ENCODE measurements at places on chromosomes 4 and X.

GRCh38 chr4:87853108-87853507 is 20.3 kb downstream of the MEPE start:
- no peaks in the 10 kb centered on the region for H3K36me3 ChIP-seq
- peaks cover 8% of the 10 kb centered on the region for H3K4me1 ChIP-seq
- H3K27me3 ChIP-seq: peaks cover 8% of the 10 kb centered on the region
- H3K4me3 ChIP-seq: no peak overlapping the region
- DNase-seq: no peak

- H3K27ac ChIP-seq: no peak overlapping the region
- H3K27me3 ChIP-seq: no peaks in the 10 kb centered on the region
- H3K4me3 ChIP-seq: no peak overlapping the region
- no peaks in the 10 kb centered on the region for H3K4me1 ChIP-seq
- DNase-seq: no peak
- no peaks in the 10 kb centered on the region for H3K36me3 ChIP-seq
Measured at GRCh38 chrX:35362866-35363265, 420.3 kb downstream of the FAM47B start.

- H3K27me3 ChIP-seq: no peaks in the 10 kb centered on the region
- H3K4me3 ChIP-seq: no peak overlapping the region
- no peaks in the 10 kb centered on the region for H3K36me3 ChIP-seq
- no peak overlapping the region for H3K27ac ChIP-seq
- DNase-seq: no peak
Measured at GRCh38 chrX:28351801-28352200, 235.4 kb upstream of the IL1RAPL1 start.

DNA sequence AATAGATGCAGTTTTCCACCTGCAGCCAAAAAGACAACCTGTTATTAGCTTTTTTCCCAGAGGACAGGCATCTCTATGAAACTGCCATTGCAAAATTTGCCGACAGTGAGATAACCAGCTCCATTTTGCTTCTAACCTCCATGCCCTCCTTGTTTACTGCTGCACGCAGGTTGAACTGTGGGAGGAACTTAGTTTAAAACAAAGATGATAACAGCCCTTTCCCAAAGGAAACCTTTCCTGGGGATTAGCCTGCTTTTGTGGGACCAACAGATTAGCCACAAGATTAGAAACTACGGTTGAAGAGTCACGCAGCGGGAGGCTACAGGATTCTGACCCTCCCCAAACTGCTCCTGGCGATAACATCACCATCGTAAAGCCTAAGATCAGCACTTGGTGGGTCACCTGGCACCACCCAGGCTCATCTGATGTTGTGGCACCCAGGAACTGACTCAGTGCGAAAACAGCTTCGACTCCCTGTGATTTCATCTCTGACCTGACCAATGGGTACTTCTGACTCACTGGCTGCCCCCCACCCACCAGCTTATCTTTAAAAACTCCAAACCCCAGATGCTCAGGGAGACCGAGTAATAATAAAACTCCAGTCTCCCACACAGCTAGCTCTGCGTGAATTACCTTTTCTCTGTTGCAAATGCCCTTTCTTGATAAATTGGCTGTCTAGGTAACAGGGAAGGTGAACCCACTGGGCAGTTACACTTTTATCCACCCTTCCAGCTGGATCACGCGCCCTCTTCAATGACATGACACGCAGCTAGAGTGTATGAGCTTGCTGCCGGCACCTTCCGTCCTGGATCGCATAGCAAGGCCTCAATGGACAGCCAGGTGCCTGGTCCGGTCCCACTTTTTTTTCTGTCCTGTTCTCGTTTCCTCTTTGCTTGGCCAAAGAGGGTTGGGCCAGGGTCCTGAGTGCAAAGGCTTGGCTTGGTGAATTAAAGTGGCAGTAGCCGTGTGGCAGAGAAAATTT is 27.2 kb downstream of the NOP14 start:
- peaks cover 62% of the 10 kb centered on the region for H3K4me1 ChIP-seq
- peak overlapping the region; percentile 93 for H3K27ac ChIP-seq
- peak overlapping the region; percentile 90 for H3K4me3 ChIP-seq
- peak; percentile 78 for DNase-seq

- H3K27me3 ChIP-seq: no peaks in the 10 kb centered on the region
- H3K4me3 ChIP-seq: no peak overlapping the region
- H3K4me1 ChIP-seq: peaks cover 5% of the 10 kb centered on the region
- no peak for DNase-seq
Measured at GRCh38 chrX:48753708-48754228, 7.8 kb upstream of the GLOD5 start.

GRCh38 chr4:629915-630641 is 4.7 kb downstream of the PDE6B start:
- no peak overlapping the region for H3K4me3 ChIP-seq
- no peaks in the 10 kb centered on the region for H3K36me3 ChIP-seq
- H3K27me3 ChIP-seq: peaks cover 2% of the 10 kb centered on the region
- no peaks in the 10 kb centered on the region for H3K4me1 ChIP-seq
- no peak for DNase-seq

DNA sequence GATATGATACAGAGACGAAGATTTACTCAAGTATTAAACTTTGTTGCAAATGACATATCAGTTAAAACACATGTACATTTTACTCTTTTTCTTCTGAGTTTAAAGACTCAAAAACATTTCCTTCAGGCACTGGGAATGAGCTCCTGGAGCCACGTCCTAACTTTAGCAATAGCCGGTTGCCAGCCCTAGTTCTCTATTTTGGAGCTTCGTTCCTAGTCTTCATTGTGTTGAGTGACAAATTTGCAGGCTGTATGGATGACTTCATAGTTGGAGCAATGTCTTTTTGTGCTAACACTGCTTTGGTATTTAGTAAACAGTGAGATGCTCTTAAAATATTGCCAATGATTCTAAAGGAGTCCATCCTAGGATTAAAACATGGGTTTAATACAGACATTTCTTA is 190.9 kb downstream of the FAT4 start:
- no peak overlapping the region for H3K27ac ChIP-seq
- H3K4me1 ChIP-seq: no peaks in the 10 kb centered on the region
- H3K27me3 ChIP-seq: no peaks in the 10 kb centered on the region
- no peak for DNase-seq

DNA sequence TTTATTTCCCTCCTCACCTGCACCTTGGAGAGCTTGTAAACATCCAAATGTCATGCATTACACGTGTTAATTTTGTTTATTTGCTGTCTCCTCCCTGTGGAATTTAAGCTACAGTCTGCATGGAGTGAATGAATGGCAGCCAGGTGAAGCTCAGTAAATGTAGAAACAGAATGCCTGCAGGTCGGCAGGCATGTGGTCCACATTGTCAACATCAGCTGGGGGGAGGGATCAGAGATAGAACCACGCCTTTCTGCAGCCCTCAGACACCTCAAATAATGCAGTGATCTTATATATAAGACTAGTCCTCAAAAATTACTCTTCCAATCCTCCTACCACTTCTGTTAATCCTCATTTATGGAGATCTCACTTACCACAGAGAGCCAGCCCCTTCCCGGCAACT is 131.2 kb upstream of the KIT start:
- no peaks in the 10 kb centered on the region for H3K27me3 ChIP-seq
- H3K4me1 ChIP-seq: no peaks in the 10 kb centered on the region
- no peak overlapping the region for H3K27ac ChIP-seq
- H3K4me3 ChIP-seq: no peak overlapping the region

DNA sequence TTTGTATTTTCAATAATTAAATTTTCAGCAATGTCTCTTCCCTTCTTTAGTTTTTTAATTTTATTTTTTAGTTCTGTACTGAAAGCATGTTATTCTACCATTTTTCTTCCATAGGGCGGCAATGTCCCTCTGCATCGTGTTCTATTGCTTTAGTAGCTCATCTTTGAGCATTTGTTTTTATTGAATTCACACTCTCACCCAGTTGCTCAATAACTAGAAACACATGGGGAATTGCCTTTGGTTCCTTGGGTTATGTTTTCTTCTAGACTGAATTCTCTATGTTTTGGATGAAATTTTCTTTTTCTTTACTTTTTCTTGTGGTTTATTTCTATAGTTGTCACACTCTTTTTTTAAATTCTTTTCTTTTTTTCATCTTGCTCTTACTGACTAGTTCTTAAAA is 233.8 kb upstream of the LDB2 start:
- no peak overlapping the region for H3K27ac ChIP-seq
- no peaks in the 10 kb centered on the region for H3K4me1 ChIP-seq
- DNase-seq: no peak
- peaks cover 2% of the 10 kb centered on the region for H3K27me3 ChIP-seq
- H3K4me3 ChIP-seq: no peak overlapping the region
- no peaks in the 10 kb centered on the region for H3K36me3 ChIP-seq

- DNase-seq: no peak
- H3K27ac ChIP-seq: no peak overlapping the region
- H3K36me3 ChIP-seq: no peaks in the 10 kb centered on the region
Measured at GRCh38 chr4:153661908-153662307, 22.2 kb upstream of the TLR2 start.

GRCh38 chr4:13844740-13845139 is 217.2 kb upstream of the BOD1L1 start:
- no peaks in the 10 kb centered on the region for H3K36me3 ChIP-seq
- H3K4me1 ChIP-seq: peaks cover 3% of the 10 kb centered on the region
- no peak overlapping the region for H3K27ac ChIP-seq
- DNase-seq: no peak
- H3K4me3 ChIP-seq: no peak overlapping the region

- H3K27ac ChIP-seq: no peak overlapping the region
- no peaks in the 10 kb centered on the region for H3K27me3 ChIP-seq
- DNase-seq: no peak
- peaks cover 4% of the 10 kb centered on the region for H3K4me1 ChIP-seq
- no peak overlapping the region for H3K4me3 ChIP-seq
- no peaks in the 10 kb centered on the region for H3K36me3 ChIP-seq
Measured at GRCh38 chrX:18894156-18894555, 89.8 kb downstream of the PHKA2 start.

- no peak for DNase-seq
- no peaks in the 10 kb centered on the region for H3K4me1 ChIP-seq
- H3K36me3 ChIP-seq: no peaks in the 10 kb centered on the region
- H3K27me3 ChIP-seq: no peaks in the 10 kb centered on the region
- H3K27ac ChIP-seq: no peak overlapping the region
Measured at GRCh38 chr4:53763813-53764597, 172.7 kb upstream of the LNX1 start.

DNA sequence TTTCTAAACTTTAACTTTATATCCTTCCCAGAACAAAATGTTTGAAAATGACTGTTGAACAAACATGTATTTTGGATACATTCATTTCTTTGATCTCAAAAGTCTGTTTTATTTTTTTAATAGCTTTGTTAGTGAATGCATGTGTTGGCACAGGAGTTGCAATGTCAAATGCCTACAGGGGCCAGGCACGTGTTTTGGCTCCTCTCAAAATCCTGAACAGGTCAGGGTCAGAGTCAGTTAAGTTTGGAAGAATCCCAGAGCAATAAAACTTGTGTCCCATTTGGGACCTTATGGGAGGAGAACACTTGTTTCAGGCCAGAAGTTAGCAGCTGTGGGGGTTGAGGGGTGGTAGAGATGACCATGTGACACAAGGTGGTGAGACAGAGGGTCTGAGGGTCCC is 29.0 kb upstream of the CCDC110 start:
- no peak for DNase-seq
- no peaks in the 10 kb centered on the region for H3K36me3 ChIP-seq
- H3K27ac ChIP-seq: no peak overlapping the region
- no peak overlapping the region for H3K4me3 ChIP-seq
- no peaks in the 10 kb centered on the region for H3K4me1 ChIP-seq
- H3K27me3 ChIP-seq: peaks cover 15% of the 10 kb centered on the region

DNA sequence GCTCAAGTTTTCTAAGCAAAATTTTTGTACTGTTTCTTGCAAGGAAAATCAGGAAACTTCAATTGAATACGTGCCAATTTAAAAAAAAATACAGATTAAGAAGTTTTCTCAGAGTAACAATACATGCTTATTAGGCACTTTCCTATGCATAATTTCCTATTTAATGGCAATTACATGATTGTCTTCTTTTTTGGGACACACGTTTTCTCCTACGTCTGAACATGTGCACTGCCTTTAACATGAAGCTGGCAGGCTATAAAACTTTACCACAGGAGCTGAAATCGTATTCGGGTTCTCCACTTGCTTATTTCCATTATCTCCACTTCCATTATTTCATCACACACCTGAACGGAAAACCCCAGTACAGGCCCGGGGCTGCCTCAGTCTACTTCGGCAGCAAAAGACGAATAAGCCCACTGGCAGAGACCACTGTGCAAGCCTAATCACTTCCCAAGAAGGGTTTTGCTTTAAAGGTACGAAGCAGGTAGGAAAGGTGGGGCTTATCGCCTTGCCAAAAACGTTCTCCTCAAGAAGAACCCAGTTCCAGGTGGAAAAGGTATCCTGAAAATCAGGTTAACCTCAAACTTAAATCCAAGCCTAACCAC is 575 bp downstream of the RCHY1 start:
- no peaks in the 10 kb centered on the region for H3K27me3 ChIP-seq
- peaks cover 33% of the 10 kb centered on the region for H3K36me3 ChIP-seq
- no peak for DNase-seq
- H3K4me3 ChIP-seq: no peak overlapping the region
- peak overlapping the region; percentile 95 for H3K27ac ChIP-seq

GRCh38 chr4:156578005-156578404 is 393.6 kb downstream of the PDGFC start:
- no peak for DNase-seq
- no peak overlapping the region for H3K4me3 ChIP-seq
- H3K27ac ChIP-seq: no peak overlapping the region
- H3K27me3 ChIP-seq: no peaks in the 10 kb centered on the region

GRCh38 chrX:14064626-14065432 is 35.1 kb upstream of the GEMIN8 start:
- H3K27ac ChIP-seq: no peak overlapping the region
- H3K4me3 ChIP-seq: no peak overlapping the region
- DNase-seq: no peak
- no peaks in the 10 kb centered on the region for H3K4me1 ChIP-seq
- no peaks in the 10 kb centered on the region for H3K27me3 ChIP-seq

DNA sequence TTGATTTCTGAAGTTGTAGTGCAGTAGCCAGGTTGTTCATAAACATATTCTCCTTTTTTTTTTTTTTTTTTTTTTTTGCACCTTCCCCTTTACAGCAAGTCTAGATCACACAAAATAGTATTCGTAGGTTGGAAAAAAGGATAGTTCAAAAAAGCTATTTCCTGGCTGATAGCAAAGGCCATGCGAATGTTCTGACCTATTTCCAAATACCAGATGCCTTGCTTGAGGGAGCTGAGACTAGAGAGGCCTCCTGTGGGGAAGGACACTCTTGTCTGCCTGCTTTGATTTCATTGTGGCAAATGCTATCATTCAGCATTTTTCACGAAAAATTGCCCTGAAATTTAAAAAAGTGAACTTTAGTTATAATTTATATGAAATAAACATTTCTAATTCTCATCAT is 111.4 kb downstream of the MAD2L1 start:
- H3K27me3 ChIP-seq: no peaks in the 10 kb centered on the region
- DNase-seq: no peak
- H3K4me1 ChIP-seq: no peaks in the 10 kb centered on the region
- no peaks in the 10 kb centered on the region for H3K36me3 ChIP-seq
- no peak overlapping the region for H3K27ac ChIP-seq
- no peak overlapping the region for H3K4me3 ChIP-seq

Data from activated naive CD8-positive, alpha-beta T cell treated with anti-CD3 and anti-CD28 coated beads, Interleukin-2, amount 50 U/mL, for 24 hours (primary cell).